ENCODE measurements at places on chromosomes 11 and 22.

- DNase-seq = no peak
Measured at GRCh38 chr11:64763526-64764039, 3.8 kb upstream of the PYGM start.

GRCh38 chr11:21472261-21472660 is 720.6 kb upstream of the ANO5 start:
- no peak for DNase-seq

- DNase-seq = no peak
Measured at GRCh38 chr11:77506857-77507256, 33.0 kb upstream of the PAK1 start.

GRCh38 chr11:64305691-64306562 is 603 bp downstream of the ESRRA start:
- peak; percentile 27 for DNase-seq

DNA sequence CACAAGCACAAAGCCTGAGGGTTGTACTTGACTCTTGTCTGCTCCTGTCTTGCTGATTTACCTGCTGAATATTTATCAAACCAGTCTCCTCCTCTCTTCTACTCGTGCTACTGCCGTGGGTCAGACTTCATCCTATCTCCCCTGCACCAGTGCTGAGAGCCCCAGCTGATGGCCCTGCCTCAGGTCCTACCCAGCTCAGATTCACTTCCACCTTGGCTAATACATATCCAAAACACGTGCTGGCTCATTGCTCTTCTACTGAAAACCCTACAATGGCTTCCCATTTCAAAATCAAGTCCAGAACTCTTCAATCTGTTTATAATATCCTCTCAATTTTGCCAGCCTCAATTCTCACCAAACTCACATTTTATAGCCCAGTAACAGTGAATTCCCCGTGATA is 48.3 kb downstream of the RAB30 start:
- DNase-seq = no peak
